ENCODE measurements at places on chromosomes 4 and X.

DNA sequence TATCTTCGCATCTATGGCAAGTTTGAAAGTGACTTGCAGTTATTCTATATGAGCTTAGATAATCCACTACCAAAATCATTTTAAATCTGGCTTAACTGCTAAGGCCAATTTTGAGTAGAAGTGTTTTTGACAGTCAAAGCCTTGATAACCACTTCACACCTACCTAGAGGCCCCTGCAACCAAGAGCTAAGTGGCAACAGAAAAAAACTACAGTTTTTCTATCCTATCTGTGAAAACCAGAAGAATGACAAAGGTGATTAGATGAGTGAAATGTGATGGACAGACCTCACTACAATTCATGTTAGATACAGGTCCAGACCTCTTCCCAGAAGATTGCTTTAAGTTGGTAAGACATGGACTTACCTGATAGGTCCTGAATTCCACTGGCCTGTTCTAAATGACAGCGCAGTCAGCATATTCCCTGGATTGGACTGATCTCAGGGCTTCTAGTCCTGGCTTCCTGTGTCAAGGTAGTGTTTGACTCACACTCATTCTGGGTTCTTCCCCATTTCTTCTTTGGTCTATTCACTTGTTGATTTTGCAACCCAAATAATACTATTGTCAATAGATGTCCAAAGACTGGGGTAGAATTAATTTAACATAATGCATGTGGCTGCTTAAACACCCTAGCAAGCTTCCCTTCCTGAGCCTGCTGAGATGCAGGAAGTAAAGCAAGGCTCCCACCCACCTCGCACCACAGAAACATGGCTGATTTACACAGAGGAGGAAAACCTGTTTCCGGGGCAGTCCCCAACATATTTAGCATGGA, 65.1 kb downstream of the PPP3CA start:
- no peak for DNase-seq

DNA sequence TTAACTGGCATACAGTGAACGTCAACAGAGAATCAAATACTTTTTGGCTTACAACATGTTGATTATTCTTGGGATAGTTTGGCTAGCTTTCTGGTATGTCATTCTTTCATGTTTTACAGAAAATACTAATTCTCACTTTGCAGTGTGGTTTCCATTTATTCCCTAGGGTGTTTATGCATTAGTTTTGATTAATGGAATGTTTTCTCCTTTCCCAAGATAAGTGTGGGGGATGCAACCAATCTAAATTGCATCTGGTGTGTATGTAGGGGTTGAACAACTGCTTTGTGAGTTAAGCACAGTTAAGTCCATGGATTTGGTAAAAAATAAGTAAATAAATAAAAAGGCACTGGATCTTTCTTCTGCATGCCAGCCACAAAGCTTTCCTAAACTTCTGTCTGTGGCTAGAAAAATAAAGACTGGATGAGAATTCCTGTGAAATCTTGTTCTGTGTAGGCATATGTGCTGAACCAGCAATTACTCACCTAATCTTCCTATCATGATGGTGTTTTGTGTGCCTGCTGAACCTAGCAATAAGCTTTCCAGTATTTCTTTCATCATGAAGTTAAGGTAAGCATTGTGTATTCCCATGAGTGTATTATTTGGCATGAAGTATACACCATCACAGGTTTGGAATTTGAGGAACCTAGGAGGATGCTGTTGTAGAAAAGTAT, 50.6 kb upstream of the TENM3 start:
- DNase-seq = no peak

DNA sequence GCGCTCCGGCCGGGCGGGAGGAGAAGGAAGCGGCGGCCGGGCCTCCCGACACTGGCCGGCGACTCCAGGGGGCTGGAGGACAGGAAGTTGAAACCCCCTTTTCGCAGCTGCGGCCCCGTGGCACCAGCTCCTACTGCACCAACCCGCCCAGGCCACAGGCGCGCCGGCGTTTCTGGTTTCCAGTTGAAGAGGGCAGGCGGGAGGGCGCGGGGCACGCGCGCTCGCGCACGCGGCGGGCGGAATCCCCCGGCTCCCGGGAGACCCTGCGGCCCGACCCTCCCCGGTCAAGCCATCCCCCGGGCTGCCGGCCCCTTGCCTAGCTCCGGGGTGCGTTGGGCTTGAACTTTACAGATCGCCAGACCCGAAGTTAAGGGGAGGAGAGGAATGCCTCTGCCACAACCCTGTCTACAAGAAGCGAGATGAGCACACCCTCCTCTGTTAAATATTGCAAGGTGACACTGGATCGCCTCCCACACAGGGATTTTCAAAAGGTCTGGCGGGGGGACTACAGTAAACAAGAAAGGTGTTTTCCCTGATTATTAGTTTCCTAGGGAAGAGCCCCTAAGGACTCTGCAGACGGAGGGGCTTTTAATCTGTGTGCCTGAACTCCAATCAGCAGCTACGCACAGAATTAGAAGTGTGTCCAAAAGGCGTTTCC, 1.4 kb downstream of the ELOVL6 start:
- no peak for DNase-seq

DNA sequence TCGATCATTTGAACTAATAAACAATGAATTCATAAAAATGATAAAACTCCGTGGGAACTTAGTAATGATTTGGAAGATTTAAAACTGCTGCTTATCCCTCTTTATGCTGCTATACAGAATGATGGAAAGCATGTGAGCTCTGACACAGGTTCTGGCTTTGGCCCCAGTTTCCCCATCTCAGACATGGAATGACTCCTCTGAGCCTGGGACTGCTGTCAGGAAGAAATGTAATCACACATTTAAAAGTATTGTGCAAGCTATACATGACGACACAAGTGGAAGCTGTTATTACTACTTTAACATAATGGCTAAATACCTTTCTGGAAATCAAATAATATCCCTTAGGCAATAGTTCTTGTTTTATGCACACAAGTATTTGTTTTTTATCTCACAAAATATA, 161.7 kb downstream of the DCHS2 start:
- no peak for DNase-seq

GRCh38 chr4:75698162-75698962, 25.2 kb upstream of the G3BP2 start:
- no peak for DNase-seq

DNA sequence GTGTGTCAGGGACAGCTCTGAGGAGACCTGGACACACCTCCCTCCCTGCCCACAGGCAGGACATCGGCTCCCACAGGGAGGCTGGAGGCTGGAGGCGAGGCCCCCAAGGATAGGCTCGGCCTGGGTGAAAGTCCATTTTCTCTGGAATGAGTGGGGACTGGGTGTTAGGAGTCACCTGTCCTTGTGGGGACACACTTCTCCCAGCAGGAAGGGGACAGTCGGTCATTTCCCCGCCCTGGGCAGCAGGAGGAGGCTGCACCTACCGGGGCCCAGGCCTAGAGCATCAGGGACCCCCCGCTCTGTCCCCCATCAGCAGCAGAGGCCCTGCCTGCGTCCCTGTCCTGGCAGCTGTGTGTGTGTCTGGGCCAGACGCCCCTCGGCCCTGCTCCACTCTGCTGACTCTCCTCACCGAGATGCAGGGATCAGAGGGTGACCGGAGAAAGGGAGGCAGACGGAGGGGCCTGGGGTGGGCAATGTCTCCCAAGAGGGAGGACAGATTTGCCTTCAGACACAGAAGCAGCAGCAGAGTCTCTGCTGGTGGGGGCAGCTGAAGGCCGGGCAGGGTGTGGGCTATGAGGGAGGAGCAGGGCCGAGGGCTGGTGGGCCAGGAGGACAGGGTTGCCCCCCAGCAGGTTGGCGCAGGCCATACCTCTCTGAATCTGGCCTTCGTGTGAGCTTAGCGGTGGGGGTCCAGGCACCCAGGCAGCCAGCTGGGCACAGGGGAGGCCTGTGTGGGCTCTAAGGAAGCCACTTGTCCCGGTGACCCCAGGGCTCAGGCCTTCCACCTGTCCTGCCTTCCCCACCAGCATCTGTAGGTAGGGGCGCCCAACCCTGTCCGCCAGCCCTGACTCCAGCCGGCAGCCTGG, 125.7 kb upstream of the NKX1-1 start:
- no peak for DNase-seq

GRCh38 chr4:15153662-15154061, 151.4 kb downstream of the CPEB2 start:
- DNase-seq = no peak

GRCh38 chrX:123313486-123313885, 129.4 kb downstream of the GRIA3 start:
- no peak for DNase-seq

- no peak for DNase-seq
Observed at GRCh38 chrX:13587786-13588477, 18.5 kb downstream of the EGFL6 start.

- DNase-seq = no peak
Observed at GRCh38 chr4:2833671-2834000, 10.0 kb upstream of the ADD1 start.

- DNase-seq = no peak
Observed at GRCh38 chr4:3491681-3492405, 28.7 kb downstream of the DOK7 start.
